CD4-positive, alpha-beta T cell treated with Interleukin-12 subunit alpha and Interleukin-12 subunit beta, for 1 hour (primary cell): ENCODE measurements at places on chromosomes 2 and 18.

- DNase-seq: no peak
These were observed 71.9 kb upstream of the NFU1 start for GRCh38 chr2:69509011-69509749.

GRCh38 chr2:11785611-11785940 lies 39.1 kb downstream of the LPIN1 start:
- no peak for DNase-seq

DNA sequence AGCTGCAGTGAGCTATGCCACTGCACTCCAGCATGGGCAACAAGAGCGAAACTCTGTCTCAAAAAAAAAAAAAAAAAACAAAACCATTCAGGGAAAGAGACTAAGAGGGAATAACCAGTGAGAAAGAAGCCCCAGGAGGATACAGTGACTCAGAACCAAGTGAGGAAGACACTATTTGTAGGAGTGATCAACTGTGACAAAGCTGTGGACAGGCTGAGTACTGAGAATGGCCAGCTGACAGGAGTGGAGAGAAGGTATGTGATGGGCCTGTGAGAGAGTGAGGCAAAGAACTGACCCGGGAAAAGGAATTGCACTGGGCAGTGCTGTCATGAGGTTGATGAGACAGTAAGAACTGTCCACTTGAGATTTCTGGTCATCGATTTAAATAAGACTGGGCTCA lies 6.7 kb upstream of the LCT start:
- DNase-seq: no peak

- no peak for DNase-seq
These were observed 175.7 kb upstream of the POU3F3 start for GRCh38 chr2:104678181-104678580.

- DNase-seq: no peak
These were observed 79.3 kb downstream of the C2orf74 start for GRCh38 chr2:61241266-61241665.

DNA sequence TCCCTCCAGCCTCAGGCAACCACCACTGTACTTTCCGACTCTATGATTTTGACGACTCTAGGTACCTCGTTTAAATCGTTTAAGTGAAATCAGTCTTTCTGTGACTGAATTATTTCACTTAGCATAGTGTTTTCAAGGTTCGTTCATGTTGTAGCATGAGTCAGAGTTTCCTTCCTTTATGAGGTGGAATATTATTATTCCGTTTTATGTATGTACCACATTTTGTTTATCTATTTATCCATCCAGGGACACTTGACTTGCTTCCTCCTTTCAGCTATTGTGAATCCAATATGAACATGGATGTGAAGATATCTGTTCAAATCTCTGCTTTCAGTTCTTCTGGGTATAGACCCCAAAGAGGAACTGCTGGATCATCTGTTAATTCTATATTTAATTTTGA lies 19.1 kb downstream of the IL1R2 start:
- no peak for DNase-seq
